CD4-positive, alpha-beta T cell treated with Interleukin-21 for 1 hour (primary cell): ENCODE measurements at places on chromosomes 2 and 18.

- no peak for DNase-seq
These were observed 24.1 kb upstream of the ANXA4 start for GRCh38 chr2:69717861-69718273.

- DNase-seq, result no peak
These were observed 87.4 kb downstream of the MYO5B start for GRCh38 chr18:50107468-50107977.

DNA sequence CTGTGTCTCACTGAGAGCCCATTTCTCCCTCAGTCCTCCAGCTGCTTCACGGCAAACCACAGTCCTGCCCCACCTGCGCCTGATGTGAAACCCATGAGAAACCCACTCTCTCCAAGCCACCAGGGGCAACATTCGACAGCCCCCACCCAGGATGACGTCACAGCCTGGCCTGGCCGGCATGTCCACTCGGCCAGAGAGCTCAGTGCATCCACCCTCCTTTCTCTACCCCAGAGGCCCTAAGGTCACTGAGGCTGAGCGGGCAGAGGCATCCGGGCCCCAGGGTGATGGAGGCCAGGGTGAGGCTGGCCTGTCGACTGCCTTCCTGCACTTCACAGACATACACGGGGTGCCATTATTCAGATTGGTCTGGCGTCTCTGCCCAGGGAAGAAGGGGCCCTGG, 402.7 kb upstream of the MYT1L start:
- no peak for DNase-seq

DNA sequence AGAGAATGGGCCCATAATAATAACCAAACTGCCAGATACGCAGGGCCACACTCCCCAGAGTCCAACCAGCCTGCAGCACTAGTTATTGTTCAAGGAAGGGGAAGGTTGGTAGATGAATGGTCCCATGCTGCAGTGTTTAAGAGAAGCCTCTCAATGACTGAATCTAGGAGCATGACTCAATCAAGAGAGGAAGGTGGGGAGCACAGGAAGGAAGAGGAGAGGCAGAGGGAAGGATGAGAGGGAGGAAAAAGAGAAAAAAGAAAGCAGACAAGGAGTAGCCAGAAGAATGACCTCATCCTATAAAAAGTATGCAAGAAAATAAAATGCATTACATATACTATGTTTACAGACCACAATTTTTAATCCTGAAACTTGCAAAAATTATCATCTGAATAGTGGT, 174.5 kb downstream of the TCF4 start:
- no peak for DNase-seq
